Chondrocyte (in vitro differentiated cells): ENCODE measurements at places on chromosomes 7 and 10. TPM values are rescaled to one million over a fixed set of nuclear protein-coding genes. Genes with fewer than 3 reads are reported as not detected.

Gene CRYGN
- not detected in 3 replicates for total RNA-seq

Gene ENKUR
- 0.45 to 3.2 TPM (median 0.56 TPM) in 3 replicates for total RNA-seq

Gene ATG9B
- 1.5 to 1.6 TPM in 2 of 3 replicates, not detected in the other for total RNA-seq

Gene ATAD1
- total RNA-seq, result 50.6 to 55.3 TPM (median 54.9 TPM) in 3 replicates

Gene GIMAP1
- total RNA-seq, result not detected in 3 replicates

Gene CYP17A1
- total RNA-seq, result not detected in 3 replicates

Gene SFRP5
- total RNA-seq, result 0.31 to 0.80 TPM (median 0.35 TPM) in 3 replicates

Gene HTRA1
- 1,260 to 1,504 TPM (median 1,485 TPM) in 3 replicates for total RNA-seq

Gene PCDH15
- 0.12 TPM in 1 of 3 replicates, not detected in the others for total RNA-seq

Gene STK31
- total RNA-seq, result 0.07 to 0.13 TPM in 2 of 3 replicates, not detected in the other

Gene ATRNL1
- 65.1 to 99.7 TPM (median 66.0 TPM) in 3 replicates for total RNA-seq

Gene TUBB8
- 0.22 TPM in 1 of 3 replicates, not detected in the others for total RNA-seq

Gene HOXA3
- 9.3 to 12.1 TPM in 2 of 3 replicates, not detected in the other for total RNA-seq

Gene GNAT3
- not detected in 3 replicates for total RNA-seq

Gene LMOD2
- not detected in 3 replicates for total RNA-seq

Gene TAS2R5
- 0.62 to 1.5 TPM (median 0.72 TPM) in 3 replicates for total RNA-seq

Gene GBX1
- not detected in 3 replicates for total RNA-seq

Gene SRGN
- 10.3 to 16.1 TPM (median 16.0 TPM) in 3 replicates for total RNA-seq

Gene SYPL1
- total RNA-seq, result 53.9 to 75.7 TPM (median 71.8 TPM) in 3 replicates

Gene MARVELD1
- total RNA-seq, result 133 to 150 TPM (median 143 TPM) in 3 replicates

Gene JCAD
- 18.3 to 23.9 TPM (median 19.4 TPM) in 3 replicates for total RNA-seq

Gene NEURL1
- total RNA-seq, result 0.05 TPM in 1 of 3 replicates, not detected in the others
